ENCODE measurements at places on chromosomes 12 and 14.

GRCh38 chr12:127583041-127583440, 683.9 kb upstream of the TMEM132C start:
- DNase-seq: no peak

DNA sequence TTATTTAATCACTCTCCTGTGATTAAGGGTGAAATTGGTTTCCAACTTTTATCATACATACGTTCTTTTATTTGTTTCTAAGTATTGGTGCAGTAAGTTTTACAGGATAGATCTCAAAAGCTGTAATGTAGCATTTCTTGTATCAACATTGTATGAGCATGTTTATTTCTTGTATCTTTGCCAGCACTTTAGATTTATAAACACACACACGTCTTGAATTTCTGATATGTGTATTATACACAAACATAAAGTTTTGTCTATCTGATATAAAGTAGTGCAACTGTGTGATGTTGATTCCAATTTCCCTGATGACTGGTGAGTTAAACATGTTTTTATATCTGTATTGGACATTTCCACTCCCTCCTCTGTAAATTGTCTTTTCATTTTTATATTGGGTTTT, 134.7 kb downstream of the NOVA1 start:
- no peak for DNase-seq

DNA sequence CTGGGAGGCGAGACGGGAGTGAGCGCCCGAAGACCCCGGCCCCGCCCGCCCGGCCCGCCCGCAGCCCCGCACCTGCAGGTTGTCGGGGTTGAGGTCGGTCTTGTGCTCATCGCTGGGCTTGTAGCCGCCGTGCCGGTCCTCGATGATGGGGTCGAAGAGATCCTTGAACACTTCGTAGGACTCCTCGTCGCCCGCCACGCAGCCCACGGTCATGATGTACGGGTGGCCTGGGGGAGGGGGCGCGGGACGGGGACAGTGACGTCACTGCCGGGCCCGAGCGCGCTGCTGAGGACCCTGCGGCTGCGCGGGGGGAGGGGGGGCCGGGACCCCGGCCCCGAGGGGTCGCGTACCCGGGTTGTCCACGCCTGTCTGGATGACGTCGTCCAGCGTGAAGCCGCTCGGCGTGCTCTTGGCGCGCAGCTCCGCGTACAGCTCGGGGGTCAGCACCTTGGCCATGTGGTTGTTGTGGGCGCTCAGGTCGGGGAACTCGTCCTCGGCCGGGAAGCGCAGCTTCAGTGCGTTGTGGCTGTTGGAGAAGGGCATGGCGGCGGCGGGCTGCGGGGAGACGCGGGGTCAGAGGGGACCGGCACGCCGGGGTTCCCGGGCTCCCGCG, 573 bp downstream of the CKB start:
- peak; percentile 74 for DNase-seq

DNA sequence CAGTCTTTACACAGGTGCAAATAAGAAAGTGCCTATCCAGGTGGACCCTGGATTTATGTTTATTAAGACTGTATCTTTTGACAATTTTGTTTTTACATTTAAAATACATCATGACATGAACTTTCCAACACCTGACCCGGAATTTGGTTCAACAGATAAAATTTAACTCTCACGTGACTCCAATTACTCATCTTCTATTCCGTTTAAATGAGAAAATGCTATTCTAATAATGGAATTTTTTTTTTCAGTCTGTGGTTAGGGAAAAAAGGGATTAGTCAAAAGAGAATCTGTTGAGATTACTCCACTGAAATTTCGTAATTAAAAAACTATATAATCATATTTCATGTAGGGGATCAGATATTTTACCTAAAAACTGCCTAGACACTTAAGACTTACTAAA, 11.1 kb downstream of the VPS37B start:
- no peak for DNase-seq

- no peak for DNase-seq
Measured at GRCh38 chr12:95185854-95186253, 31.4 kb downstream of the FGD6 start.

DNA sequence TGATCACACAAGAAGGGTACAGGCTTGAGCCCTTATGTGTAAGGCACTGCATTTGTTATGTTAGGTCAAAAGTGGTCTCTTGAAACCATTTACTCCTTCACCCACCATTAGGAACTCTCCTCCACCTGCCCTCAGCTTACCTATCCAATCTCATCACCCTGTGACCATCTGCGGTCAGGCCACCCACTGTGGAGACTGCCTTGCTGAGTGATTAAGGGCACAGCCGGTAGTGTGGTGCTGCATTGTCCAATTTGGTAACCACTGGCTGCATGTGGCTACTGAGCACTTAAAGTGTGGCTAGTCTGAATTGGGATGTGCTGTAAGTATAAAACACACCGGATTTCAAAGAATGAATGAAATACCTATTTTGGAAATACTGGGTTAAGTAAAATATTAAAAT, 177.1 kb upstream of the PARP11 start:
- DNase-seq: no peak

- no peak for DNase-seq
Measured at GRCh38 chr12:103677905-103678304, 90.8 kb downstream of the STAB2 start.

- no peak for DNase-seq
Measured at GRCh38 chr12:28320353-28320752, 130.1 kb downstream of the CCDC91 start.

GRCh38 chr12:5451251-5451650, 19.3 kb downstream of the NTF3 start:
- no peak for DNase-seq

DNA sequence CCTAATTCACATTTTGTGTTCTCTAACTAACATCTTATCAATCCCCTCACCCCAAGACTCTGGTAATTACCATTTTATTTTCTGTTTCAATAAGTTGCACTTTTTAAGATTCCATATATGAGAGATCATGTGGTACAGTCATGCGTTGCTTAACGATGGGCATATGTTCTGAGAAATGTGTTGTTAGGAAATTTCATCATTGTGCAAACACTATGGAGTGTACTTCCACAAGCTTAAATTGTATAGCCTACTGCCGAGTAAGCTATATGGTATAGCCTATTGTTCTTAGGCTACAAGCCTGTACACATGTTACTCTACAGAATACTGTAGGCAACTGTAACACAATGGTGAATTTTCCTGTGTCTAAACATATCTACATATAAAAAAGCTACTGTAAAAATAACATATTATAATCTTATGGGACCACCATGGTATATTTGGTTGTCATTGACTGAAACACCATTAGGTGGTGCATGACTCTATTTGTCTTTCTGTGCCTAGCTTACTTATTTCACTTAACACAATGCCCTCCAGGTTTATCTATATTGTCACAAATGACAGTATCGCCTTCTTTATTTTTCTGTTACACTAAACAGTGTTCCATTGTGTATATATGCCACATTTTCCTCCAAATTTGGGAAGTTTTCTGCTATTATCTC, 473.4 kb upstream of the LMO3 start:
- DNase-seq: no peak

GRCh38 chr14:61813096-61813606, 50.9 kb downstream of the SNAPC1 start:
- DNase-seq: no peak

GRCh38 chr14:79369359-79370332, 841.7 kb downstream of the DIO2 start:
- DNase-seq: no peak

DNA sequence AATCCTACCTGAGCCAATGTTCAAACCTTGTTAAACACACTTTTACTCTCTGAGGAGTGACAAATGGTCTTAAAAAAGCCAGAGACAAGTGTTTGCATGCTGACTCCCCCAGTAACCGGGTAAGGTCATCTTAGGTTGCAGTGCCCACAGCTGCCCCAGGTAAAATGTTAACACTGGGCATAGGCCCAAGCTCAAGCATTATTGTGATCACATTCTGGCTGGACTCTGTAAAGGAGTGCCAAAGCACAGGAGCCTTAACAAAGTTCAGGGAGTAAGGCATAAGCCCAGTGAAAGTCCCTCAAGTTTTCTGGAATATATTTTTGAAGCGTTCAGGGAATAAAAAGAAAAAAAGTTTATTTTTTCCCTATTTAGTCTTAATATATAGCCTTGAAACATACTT, 8.6 kb downstream of the EDDM3A start:
- DNase-seq: no peak

- DNase-seq: no peak
Measured at GRCh38 chr12:88309546-88309945, 167.4 kb downstream of the TMTC3 start.

DNA sequence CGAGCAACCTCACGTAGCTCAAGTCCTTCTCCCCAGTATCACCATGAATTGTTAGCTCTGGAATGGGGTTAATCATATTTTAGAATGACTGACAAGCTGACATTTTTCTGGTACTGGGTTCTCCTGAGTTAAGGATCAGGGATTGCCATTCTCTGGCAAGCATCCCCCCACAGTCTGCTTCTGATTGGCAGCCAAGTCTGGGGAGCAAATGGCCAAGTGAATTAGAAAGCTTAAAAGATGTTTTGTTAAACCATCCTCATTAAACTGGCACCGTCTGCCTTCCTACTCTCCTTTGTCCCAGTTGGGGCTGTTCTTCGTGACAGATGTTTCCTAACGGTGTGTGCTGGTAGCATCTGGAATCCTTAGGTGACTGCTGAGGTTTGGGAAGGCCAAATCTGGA, 17.2 kb upstream of the CISTR start:
- no peak for DNase-seq

DNA sequence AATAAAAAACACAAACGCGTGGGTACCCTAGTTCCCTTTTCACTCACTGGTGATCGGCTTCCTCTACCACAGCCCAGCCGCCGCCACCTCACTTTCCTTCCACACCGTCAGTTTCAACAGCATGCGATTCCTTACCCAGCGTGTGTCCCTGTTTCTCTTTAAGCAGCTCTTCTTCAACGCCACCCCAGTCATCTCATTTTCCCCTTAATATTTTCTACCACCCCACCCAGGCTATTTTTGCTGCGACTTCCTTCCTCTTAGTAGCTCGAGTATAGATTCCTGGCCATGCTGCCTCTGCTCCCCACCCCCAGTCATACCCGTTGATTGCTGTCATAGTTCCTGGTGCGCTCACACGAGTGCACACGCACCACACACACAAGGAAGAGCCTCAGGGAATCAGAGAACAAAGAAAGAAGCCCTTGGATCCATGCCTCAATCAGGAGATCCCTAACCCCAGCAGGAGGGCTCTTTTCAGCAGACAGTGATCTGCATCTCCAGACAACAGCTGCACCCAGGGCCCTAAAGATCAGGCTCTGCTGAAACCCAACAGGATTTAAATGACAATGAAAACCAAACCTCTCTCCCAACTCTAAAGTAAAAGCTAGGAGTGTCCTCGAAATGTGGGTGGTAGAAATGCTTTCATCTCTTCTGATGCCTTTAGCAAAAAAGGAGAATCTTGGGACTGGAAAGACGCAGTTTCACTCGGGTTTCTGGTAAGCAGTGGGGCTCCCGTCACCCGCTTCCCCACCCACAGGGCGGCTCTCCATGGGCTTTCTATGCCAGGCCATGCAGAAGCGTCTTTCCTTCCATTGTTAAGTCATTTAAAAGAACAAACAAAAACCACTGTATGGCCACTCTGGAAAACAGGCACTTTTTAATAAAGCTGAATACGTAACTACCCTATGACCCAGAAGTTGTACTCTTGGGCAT, 23.8 kb downstream of the VPS37B start:
- DNase-seq: peak; percentile 80

- DNase-seq: no peak
Measured at GRCh38 chr14:22482782-22483553, 106.1 kb downstream of the DAD1 start.

DNA sequence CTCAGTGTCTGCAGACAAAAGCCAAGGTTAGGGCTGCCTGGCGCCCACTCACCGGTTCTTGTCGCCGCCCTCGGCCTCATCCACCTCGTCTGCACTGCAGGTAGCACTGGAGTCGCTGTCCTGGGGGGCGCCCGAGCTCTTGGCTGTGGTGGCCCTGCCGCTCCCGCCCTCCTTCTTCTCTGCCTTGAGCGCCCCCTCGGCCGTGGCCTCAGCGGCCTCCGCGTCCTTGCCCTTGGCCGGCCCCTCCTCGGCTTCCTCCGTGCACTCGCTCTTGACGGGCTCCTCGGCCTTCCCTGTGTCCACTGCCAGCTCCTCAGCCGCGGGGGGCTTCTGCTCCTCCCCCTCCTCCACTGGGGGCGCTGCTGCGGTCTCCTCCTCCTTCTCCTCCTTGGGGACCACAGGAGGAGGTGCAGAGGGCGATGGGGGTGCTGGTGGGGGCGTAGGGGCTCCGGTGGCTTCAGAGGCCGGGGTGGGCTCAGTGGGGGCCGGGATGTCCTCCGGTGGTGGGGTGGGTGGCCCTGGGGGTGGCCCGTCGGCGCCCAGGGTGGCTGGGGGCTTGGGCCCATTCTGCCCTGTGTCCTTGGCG, 77.2 kb downstream of the RFLNA start:
- DNase-seq: no peak

GRCh38 chr14:94129111-94129757, at the start of gene IFI27L2:
IFI27L2 (minus strand) TSS chr14:94129604; CDS start chr14:94129564, 40 bp downstream.
- peak; percentile 57 for DNase-seq

DNA sequence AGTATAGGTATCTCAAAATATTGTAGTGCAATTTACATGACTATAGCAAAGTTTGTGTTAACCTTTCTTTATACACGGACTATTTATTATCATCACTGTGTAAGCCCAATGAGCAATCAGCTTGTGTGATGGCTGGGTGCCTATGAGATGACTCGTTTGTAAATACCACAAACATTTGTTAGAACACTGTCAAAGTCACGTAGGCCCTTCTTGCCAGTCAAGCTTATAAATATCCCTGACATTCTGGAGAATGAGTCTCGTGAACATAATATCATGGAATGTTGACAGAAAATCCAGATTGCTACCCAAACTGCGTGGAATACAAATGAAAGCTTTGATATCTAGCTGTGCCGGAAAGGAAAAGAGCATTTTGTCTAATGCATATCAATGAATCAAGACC, 648.3 kb upstream of the MDGA2 start:
- DNase-seq: no peak

DNA sequence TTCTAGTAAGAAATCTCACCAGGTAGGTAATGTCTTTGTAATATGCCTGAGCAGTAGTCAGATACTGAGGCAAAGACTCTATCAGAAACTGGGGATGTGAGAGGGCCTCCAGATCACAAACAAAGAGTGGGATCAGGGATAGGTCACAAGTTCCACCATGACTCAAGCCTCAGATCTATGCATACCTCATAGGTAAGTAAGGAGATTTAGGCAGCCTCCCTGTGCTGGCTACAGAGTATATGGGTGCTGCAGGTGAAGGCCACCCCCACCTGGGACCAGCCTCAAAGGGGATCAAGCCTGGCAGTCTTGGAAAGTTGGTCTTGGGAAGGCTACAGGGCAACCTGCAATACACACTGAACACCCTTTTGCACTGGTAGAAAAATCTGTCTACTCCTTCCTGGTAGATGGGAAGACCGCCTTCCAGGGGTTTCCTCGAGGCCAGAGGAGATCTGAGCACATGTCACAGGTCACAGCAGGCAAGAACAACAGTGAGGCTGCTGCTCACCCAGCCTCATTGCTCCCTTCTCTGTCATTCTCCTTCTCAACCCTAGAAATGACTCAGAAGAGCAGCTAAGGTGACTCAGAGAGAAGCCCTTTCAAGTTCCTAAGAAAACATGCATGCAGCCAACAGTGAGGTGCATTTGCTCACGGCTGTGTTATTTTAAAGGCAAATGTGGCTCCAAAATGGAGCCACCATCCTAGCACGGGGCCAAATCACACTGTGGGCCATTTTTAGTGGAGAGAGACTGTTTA, 143.4 kb upstream of the CDKN3 start:
- no peak for DNase-seq
